ENCODE measurements at places on chromosomes 5 and 9. TPM values are rescaled to one million over a fixed set of nuclear protein-coding genes. Genes with fewer than 3 reads are reported as not detected.

The CTNND2 gene
- 0.38 TPM for polyA plus RNA-seq

The PCDHGA3 gene
- 1.2 TPM for polyA plus RNA-seq

The MAMDC4 gene
- 3.9 TPM for polyA plus RNA-seq

The AGXT2 gene
- not detected for polyA plus RNA-seq

The NDUFA8 gene
- polyA plus RNA-seq, result 62.9 TPM

The MEIKIN gene
- polyA plus RNA-seq, result not detected

The FSD1L gene
- 21.6 TPM for polyA plus RNA-seq

The EQTN gene
- polyA plus RNA-seq, result not detected

The FABP6 gene
- polyA plus RNA-seq, result not detected

The RABL6 gene
- 51.1 TPM for polyA plus RNA-seq

The OGN gene
- polyA plus RNA-seq, result 469 TPM

The TEX48 gene
- not detected for polyA plus RNA-seq

The NPDC1 gene
- polyA plus RNA-seq, result 30.6 TPM

The RNF180 gene
- polyA plus RNA-seq, result 2.4 TPM

The ZNF484 gene
- polyA plus RNA-seq, result 5.4 TPM

The SLC2A6 gene
- polyA plus RNA-seq, result 0.99 TPM

The SPINK4 gene
- not detected for polyA plus RNA-seq

The MARCOL gene
- not detected for polyA plus RNA-seq
